ENCODE measurements at places on chromosomes 7 and 10.

DNA sequence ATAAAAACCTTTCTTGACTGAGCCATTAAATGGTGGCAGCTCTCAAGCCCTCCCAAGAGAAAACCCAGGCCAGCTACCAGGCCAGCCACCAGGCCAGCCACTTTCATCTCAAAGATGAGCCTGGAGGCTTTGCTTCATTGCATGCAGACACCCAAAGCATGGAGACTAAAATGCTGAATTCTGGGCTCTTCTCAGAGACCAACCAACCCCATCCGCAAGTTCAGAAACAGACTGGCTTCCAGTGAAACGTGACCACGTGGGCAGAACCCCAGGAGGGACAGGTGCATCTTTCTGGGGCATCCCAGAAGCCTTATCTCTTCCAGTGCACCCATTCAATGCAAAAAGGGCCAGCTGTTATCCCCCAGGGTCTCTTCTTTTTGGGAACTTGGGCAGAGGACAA is 20.9 kb downstream of the CHST15 start:
- DNase-seq, result no peak

DNA sequence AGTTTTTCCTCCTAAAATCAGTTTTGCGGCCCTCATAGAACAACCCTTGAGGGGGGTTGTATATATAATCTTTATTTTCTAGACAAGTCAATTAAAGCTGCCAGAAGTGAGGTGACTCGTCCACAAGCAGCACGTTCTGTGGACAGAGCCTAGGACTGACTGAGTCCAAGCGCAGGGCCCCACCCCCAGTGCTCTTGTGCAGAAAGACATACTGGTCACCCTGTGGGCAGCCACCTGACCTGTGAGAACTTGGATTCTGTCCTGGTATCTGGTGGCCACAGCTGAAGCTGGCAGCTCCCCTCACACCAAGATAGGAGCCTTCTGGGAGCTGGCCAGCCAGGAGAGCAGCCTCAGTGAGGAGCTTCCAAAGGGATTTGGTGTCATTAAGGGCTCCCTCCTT is 89.3 kb downstream of the GRK5 start:
- no peak for DNase-seq

GRCh38 chr7:39300276-39300675 is 265.9 kb upstream of the YAE1 start:
- DNase-seq, result no peak

- no peak for DNase-seq
Observed at GRCh38 chr10:62981096-62981495, 152.0 kb upstream of the NRBF2 start.

DNA sequence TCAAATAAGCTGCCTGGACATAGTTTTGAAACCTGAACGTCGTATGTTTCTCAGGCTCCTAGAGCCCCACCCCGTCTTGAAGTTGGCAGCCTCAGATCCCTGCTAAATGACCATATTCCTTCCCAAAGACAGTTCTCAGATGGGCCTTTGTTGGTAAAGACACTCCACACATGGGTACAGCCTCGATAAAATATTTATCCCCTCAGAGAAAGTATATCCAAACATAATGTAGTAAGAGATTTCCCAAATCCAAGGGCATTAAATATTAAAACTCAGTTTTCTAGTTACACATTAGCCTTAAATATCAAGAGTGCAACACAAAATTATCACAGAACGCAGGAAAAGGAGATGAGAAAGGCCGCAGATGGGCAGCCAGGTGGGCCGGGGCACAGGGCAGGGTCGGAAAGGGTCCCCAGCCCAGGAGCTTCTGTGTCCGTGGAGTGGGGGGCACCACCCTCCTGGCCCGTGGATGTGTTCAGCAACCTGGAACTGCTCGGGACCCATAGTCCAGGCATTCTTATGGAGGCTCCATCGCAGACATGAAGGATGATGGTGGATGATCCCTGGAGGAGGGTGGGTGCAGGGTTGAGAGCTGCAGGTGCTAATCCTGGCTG is 1.5 kb upstream of the CFAP46 start:
- DNase-seq, result no peak

GRCh38 chr7:16587790-16588189 is 57.8 kb downstream of the ANKMY2 start:
- no peak for DNase-seq

DNA sequence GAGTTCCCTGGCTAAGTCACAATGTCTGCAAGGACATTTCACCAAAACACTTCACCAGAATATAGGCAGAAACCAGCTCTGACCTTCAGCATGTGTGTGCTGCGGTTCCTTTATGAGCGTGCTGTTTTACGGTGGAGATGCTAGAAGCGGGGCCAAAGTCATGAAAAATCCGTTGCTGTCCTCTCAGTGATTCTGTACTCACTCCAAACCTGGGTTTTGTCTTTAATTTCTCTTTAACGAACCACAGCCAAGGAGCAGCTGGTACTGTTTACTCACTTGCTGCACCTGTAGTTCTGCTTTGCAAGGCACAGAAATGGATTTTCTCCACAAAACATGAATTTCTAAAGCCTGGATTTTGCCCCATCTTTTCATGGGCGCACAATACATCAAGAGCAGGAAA is 639.9 kb downstream of the PHTF2 start:
- no peak for DNase-seq

DNA sequence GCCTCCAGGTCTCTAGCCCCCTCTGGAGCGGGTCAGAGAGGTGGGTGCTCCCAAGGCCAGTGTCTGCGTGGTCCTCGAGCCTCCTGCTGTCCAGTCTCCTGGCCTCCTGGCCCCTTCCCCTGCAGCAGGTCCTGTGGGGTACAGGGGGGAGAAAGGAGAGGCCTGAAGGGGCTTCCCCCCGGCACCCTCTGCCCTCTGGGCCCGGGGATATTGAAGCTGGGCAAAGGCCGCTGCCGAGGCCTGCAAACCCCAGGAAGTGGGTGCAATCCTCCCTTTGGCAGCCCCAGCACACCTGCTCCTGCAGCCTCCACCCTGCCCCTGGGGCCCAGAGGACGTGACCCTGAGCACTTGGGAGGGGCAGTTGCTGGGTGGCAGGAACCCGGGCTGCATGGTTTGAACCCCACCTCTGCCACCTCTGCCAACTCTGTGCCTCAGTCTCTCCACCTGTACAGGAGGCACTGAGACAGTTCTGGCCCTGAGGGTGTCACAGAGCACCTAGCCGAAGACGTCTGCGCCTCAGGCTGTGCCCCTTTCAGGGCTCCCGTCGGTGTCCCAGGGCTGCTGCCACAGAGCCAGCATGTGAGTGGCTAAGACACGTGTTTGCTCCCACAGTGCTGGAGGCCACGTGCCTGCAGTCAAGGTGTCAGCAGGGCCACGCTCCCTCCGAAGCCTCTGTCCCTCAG is 59.1 kb upstream of the INPP5A start:
- no peak for DNase-seq

- DNase-seq, result no peak
Observed at GRCh38 chr10:132554053-132554990, 16.7 kb downstream of the INPP5A start.

DNA sequence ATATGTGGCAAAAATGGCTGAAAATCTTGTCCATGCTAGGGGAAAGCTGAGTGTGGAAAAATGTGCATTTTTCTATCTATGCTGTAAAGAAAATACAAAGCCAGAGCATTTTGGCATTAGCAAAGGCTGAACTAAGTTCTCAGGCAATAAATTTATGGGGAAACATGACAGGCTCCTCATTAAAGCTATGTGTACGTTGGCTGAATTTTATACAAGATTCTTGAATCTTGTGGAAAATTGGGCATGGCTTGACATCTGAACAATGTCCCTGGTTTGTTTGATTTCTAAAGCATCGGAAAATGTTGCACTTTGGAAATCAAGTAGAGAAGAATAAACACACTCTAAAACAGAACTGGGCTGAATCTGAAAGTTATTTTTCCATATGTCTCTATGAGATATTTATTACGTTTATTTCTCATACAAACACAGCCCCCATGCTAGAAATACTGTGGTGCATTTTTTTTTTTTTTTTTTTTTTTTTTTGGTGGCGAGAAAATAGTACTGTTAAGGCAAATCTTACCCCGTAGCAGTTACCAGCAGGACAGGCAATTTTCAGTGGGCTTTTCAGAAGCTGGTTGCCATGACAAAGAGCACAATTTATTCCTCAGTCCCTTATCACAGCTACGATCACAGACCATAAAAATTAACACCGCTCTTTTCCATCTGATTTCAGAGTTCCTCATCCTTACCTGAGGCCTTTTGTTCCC is 16.9 kb downstream of the CPA1 start:
- DNase-seq, result no peak

DNA sequence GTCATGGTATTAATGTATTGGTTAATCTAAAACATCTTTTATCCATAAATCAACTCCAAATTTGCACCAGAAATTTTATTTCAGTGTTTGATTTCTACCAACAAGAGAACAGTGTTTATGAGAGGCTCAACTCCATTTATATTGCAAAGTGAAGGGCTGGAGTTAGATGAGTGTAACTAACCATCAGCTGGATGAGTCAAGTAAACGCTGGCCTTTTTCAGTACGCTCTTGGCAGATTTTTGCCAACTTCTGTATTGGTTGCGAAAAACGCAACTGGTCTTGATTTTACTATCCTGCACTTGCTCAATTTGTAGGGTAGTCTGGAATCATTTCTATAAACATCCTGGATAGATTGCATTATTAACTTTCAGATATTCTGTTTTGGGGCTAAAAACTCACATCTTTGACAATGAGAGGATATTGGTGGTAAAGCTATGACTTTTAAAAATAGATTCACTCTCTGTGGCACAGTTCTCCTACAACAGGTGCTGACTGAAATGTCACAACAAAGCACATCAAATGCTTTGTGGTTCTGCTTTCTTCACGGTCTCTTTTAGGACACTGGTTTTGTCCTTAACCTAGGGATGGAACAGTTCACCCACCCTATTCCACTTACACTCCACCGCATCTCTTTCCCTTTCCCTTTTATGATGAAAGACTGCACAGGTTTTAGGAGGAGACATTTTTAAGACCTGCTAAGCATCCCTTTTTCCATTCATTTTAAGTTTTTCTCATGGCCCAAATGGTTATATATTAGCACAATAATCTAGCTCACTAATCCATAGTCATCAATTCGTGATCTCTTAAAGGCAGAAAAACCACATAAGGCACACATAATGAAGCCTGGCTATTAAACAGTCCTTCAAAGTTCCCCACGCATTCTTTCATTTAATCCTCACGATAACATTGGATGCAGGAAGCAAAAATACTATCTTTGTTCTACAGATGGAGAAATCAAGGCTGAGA is 12.8 kb downstream of the CACNA2D1 start:
- no peak for DNase-seq

- DNase-seq, result no peak
Observed at GRCh38 chr10:109173121-109173520, 750.2 kb downstream of the XPNPEP1 start.

DNA sequence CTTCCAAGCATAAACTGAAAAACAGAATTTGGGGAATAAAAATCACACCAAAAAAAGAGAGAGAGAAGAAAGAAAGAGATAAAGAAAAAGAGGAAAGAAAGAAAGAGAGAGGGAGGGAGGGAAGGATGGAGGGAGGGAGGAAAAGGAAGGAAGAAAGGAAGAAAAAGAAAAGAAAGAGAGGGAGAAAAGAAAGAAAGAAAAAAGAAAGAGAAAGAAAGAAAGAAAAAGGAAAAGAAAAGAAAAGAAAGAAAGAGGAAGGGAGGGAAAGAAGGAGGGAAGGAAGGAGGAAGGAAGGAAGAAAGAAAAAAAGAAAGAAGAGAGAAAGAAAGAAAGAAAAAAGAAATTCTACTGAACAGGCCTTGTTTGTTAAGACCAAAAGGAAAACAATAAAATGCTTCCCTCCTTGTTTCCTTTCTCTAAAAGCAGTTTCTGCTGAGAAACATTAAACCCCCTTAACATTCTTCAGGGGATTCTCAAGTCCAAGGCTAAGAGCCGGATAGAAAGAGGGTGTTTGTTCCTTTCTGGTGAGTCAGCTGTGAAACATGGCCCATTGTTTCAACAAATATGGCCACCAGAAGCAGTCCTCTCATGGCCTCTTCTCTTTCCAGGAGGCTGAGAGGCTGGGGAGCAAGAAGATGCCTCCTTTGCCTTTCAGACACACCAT is 46.9 kb upstream of the GPAM start:
- DNase-seq, result no peak

GRCh38 chr10:31321396-31321941 is 2.5 kb downstream of the ZEB1 start:
- no peak for DNase-seq

GRCh38 chr10:21975378-21975990 is 28.0 kb downstream of the DNAJC1 start:
- no peak for DNase-seq

GRCh38 chr7:129162732-129163131 is 18.2 kb downstream of the TSPAN33 start:
- DNase-seq, result no peak

DNA sequence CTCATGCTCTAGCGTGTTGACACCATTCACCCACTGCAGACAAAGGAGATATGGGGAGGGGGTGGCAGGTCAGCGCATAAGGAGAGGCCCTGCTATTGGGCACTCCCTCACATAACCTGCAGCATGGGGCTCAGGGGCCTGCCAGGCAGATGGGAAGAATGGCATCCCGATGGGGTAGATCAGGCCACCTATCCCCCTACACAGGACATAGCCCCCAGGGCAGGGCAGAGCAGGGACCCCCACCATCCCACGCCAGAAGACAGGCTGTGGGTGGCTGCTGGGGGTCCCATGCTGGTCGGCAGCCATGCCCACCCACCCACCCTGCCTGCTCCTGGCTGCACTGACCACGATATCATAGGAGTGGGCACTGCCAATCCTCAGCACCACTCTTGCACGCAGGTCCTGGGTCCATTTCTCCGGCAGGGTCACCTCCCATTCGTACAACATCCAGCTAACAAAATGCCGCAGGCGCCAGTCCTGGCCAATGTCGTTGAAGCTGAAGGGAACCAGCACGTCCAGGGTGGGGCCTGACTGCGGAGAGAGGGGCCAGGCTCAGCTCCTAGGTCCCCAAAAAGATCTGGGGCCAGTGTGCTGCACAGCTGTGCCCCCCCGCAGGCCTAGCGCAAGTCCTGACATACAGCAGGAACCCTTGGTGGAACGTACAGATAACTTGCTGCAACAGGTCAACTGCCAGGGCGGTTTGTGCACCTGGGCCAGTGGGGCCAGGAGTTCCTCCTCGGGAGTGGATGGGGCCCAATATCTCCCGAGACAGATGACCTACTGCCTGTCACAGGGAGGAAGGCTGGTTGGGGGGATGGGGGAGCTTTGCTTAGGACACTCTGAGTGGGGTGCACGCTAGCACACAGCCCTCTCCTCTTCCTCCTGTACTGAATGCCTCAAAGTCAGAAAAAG is 45.9 kb upstream of the ZNF479 start:
- DNase-seq, result no peak

- DNase-seq, result no peak
Observed at GRCh38 chr10:61076572-61077114, 132.7 kb upstream of the RHOBTB1 start.

GRCh38 chr10:22779331-22780019 is 65.1 kb upstream of the PIP4K2A start:
- no peak for DNase-seq

GRCh38 chr7:116180302-116180701 is 30.0 kb upstream of the TES start:
- peak; percentile 34 for DNase-seq

DNA sequence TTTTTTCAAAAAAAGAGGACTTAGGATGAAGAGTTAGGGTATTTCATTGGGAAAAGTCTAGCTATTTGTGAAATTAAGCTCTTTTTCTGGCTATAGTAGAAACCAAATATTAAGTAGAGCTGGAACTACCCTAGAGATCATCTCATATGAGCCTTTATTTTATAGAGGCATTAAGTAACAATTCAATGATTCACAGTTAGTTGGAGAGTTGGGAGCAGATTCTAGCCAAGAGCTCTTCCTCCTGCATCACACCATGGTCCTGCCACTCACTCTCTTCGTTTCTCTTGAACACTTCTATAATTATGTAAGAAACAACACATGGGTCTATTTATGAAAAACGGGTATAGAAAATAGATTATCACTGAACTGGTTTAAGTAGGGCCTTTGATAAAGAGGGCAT is 76.1 kb upstream of the ANK3 start:
- DNase-seq, result no peak

Data from Jurkat, Clone E6-1 (cell line).